Left ventricle myocardium inferior (tissue), 1 donor: ENCODE measurements at places on chromosomes 7 and 10. TPM values are rescaled to one million over a fixed set of nuclear protein-coding genes. Genes with fewer than 3 reads are reported as not detected.

DNA sequence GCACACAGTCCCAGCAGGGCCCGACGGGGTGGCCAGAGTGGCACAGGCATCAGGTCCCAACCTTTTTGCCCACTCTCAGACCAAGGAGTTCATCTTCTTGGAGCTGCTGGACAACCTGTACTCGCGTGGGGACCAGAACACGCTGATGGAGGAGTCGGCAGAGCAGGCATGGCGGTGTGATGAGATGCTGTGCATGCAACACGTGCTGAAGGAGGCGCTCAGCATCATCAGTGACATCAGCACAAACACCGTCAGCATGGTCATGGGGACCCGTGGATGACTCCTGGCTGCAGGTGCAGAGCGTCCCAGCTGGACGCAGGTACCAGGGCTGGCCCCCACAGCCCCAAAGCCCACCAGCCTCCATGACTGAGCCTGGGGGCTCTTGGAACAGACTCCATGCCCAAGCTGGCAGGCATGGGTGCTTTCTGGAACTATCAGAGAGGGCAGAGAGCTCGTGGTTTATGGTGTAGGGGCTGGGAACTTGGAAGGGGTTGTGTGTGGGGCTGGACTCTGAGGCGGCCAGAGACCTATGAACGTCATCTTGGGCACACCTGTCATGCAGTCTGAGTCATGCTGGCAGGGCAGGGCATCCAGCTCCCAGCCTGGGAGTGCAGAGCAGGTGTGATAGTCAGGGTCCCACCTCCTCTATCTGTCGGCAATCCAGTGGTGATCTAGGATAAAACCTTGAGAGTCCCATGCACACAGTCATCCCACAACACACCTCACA, 8.2 kb upstream of the MTPAP start:
- no peak for DNase-seq

GRCh38 chr7:467393-467828, 52.2 kb downstream of the PDGFA start:
- DNase-seq: no peak

DNA sequence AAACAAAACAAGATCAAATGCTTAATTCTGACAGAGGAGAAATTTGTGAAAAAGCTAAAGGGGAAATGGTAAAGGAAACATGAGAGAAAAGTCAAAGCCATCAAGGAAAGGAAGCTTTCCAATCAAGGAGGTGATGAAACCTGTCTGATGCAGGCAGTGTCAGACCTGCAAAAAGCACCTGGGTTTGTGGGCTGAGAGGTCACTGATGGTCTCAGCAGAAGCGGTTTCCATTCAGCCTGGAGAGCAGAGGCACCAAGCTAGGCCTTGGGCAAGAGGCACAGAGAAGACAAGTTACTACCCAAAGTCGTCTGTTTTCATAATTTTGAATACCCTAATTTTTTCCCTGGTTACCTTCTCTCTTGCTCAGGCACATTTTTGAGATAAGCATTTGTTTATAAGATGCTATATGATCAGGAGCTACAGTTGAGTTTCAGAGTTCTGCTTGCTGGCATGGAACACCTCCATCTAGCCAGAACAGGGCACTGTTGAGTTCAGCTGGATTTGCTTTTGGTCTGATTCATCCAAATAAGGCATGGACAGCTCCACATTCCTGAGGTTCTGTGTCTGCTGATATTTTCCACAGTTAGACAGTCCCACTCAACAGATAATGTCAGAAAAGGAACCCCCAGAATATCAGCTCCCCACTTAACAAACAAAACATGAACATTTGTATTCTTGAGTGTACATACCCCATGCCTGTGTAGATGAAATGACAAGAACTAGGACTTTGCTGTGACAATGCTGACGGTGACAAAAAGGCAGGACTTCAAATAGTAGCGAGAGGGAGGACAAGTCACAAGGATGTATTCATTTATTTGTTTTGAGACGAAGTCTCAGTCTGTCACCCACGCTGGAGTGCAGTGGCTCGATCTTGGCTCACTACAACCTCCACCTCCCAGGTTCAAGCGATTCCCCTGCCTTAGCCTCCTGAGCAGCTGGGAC, 4.9 kb upstream of the PPIA start:
- no peak for DNase-seq

Gene ADCY1
- total RNA-seq: 2.8 TPM

Gene MMD2
- total RNA-seq: not detected

DNA sequence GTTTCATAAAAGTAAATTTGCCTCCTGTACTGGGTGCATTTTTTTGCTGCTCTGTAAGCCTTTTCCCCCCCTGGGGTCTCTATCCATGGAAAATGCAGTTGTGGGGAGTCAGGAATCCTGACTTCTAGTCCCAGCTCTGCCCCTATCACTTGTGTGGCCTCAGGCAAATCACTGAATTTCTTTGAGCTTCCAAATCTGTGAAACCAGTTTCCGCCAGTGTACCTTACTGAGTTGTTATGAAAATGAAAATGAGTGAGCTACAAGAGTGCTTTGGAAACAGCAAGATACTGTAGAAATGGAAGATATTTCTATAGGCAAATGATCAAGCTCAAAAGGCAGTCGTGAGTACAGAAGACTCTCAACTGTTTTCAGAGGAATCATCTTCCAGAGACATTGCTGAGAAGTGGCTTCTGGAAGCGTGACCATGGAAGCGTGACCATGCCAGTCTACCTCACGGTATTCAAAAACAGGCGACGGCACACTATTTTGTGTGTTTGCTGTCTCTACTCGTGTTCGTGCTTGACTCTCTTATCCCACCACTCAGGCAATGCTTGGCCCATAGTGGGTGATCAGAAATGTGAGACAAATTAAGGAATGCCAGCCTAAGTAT, 107.4 kb downstream of the ATXN7L1 start:
- DNase-seq: no peak

Gene SDK1
- total RNA-seq: 1.3 TPM

- no peak for DNase-seq
Observed at GRCh38 chr7:100444311-100445278, 8.3 kb upstream of the PPP1R35 start.

DNA sequence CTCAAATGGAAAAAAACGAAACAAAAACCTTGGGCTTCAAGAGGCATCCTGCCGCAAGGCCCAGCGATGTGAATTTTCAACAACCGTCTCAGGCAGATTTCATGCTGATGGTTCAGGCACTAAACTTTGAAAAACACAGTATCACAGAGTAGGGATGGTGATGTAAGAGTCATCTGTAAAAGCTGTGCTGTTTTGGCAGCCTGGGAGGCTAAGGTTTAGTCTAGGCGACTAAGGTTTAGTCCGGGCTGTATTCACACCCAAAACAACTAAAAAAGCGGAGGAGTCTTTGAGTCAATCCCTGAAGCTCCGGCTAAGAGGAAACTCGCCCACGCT, 420 bp upstream of the MINPP1 start:
- no peak for DNase-seq

Gene TMEM196
- not detected for total RNA-seq

DNA sequence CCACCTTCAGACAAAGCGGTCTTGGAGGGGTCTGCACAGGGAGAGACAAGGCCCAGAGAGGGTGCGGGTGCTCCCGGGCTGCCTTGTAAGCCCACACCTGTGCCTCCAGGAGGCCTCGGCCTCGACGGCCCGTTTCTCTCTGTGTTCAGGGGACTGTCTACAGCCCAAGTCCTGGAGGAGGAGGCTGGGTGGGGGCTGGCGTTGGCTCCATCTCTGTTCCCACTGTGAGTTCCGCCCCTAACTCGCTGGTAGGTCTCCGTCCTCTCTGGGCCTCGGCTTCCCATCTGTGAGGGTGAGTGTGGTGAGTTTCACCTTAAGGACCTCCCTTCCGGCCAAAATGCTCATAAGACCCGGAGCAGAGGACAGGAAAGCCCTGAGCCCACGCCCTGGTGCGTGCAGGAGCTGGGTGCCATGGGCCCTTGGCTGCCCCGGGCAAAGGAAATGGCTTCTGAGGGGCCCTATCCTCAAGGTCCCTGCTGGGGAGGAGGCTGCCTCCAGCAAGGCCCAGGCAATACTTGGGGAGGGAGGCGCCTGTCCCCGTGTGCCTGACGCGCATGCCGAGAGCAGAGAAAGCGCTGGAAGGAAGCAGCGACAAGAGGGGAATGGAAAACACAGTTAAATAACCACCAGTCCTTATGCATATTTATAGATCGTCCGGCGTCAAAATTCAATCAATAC, 276.8 kb downstream of the ELFN1 start:
- peak; percentile 7 for DNase-seq

Gene KMT2C
- total RNA-seq: 42.3 TPM

DNA sequence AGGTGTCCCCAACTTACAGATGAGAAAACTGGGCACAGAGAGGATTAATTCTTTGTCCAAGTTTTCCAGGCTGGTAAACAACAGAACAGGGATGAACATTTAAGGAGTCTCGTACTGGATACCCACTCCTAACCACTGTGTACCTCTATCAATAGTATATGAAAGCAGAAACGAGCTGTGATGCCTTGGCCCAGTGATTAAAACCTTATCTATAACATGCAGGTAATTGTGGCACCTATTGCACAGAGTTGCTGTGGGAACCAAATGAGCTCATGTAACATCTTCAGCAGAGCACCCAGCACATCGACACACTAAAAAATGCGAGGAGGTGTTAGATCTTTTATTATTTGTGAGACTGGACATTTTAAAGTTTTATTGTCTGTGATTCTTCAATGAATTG, 1.6 kb downstream of the TMEM273 start:
- DNase-seq: no peak

- peak; percentile 66 for DNase-seq
Observed at GRCh38 chr10:74825371-74826141, 844 bp upstream of the KAT6B start.

GRCh38 chr7:148153616-148154284, 436.8 kb upstream of the C7orf33 start:
- DNase-seq: peak; percentile 81
